ENCODE measurements at places on chromosomes 5 and 9.

DNA sequence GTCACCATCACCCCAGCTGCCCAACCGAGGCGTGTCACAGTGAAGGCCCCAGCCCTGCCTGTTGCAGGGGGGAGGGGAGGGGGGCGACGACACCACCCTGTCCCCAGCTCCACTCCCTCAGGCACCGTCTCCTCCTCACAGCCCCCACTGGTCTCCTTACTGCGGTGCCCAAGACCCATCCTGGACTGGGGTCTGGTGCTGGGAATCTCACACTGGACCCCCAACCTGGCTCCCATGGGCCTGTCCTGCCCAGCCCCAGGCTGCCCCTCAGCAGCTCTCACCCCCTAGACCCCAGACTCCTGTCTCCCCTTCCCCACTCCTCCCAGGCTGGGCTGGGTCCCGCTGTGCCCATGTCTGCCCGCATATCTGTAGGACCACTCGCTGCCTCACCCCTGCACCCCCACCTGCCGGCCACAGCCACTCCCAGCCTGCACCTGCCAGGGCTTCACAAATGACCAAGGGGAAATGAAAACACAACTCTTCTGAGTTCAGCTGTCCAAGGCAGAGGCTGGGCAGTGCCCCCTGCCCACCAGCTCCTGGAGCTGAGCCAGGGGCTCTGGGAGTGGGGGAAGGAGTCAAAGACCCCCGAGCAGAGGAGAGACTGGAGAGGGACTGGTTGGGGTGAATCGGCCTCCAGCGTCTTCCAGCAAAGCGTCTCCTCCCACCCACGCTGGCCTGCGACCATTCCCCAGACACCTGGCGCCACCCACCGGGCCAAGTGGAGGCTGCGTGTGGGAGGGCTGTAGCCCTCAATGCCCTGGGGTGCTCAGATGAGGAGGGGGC, 32.6 kb upstream of the EGFL7 start:
- DNase-seq: peak; percentile 63

DNA sequence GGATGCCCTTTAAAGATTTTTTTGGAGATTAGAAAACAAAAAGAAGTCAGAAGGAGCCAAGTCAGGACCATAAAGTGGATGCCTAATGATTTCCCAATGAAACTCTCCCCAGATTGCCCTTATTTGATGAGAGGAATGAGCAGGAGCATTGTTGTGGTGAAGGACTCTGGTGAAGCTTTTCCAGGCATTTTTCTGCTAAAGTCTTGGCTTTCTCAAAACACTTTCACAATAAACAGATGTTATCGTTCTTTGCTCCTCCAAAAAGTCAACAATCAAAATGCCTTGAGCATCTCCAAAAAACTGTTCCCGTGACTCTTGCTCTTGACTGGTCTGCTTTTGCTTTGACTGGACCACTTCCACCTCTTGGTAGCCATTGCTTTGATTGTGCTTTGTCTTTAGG, 121.8 kb downstream of the CAAP1 start:
- DNase-seq: no peak

- DNase-seq: no peak
Observed at GRCh38 chr5:159442206-159442850, 112.0 kb upstream of the IL12B start.

DNA sequence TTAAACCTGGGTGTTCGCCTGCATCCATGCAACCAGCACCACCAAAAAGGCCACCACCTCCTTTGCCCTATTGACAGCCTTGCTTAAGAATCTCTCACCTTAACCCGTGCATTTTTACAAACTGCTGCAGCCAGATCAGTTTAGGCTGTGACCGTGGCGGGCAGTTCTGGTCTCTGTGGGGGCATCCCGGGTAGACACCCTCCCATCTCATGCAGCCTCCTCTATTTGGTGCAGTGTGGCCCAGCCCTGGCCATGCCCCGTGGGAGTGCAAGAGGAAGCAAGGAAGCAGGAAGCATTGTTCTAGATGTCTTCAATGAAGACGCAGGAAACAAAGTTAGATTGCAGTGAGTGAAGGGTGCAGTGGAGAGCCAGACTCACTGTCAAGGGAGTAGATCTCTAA, 108.8 kb upstream of the MVB12B start:
- no peak for DNase-seq

- no peak for DNase-seq
Observed at GRCh38 chr5:36575361-36575781, 31.0 kb upstream of the SLC1A3 start.

DNA sequence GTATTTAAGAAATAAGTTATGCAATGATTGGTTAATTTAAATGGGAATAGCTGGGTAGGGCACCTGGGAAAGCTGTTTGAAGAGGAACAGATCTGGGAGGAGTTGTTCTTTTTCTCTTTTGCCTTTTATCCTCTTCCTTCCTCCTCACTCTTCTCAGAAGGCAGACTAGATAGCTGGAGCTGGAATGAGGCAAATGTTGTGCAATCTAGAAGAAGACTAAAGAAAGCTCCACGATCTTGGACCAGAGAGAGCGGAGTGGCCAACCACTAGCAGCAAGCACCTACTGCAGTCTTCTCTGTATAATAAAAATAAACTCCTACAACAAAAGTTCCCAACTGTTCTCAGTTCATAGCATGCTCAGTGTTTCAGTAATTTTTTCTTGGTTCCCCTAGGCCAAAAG, 19.3 kb downstream of the GLIS3 start:
- no peak for DNase-seq

DNA sequence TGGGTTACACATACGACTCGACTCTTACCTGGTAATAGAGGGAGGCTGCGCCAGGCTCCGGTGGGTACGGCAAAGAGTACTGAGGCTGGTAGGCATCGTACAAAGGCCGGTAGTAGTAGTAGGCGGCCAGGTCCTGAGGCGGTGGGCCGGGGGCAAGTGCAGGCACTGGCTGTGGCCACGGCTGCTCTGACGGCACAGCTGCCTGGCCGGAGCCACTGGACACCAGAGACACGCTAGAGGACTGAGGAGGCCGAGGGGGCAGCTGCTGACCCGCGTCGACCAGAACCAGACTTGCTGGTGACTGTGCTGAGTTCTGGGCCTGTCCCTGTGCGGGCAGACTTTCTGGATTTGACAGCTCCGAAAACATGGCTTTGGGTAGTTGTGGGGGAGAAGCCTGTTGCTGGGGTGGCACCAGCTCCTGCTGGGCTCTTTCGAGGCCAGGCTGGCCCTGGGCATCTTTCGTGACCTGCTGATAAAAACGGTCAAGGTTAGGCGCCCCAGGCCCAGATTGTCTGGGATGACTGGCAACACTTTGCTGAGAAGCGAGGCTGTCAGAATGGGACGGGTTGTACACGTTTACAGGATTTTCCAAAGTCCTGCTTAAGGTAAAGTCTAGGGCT, 8.7 kb downstream of the SEC16A start:
- no peak for DNase-seq

GRCh38 chr9:36040271-36040925, 3.7 kb downstream of the RECK start:
- DNase-seq: no peak

GRCh38 chr5:57889558-57889957, 406.9 kb upstream of the ACTBL2 start:
- DNase-seq: no peak

DNA sequence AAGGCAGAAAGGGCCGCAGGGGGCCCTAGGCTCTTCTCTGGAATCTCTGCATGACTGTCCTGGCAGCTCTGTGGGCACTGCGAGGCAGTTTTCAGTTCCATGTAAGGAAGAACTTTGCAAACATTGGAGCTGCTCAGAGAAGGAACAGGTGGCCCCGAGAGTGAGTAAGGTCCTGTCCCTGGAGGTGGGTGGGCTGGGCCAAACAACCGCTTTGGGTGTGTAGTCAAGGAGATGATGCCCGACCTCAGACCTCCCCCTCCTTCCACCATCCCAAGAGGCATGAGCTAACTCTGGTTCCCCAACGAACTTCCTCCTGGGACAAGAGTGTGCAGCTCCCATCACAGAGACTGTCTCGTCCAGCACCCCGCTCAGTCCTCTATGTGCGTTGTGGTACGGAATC, 20.5 kb downstream of the CSF1R start:
- no peak for DNase-seq

DNA sequence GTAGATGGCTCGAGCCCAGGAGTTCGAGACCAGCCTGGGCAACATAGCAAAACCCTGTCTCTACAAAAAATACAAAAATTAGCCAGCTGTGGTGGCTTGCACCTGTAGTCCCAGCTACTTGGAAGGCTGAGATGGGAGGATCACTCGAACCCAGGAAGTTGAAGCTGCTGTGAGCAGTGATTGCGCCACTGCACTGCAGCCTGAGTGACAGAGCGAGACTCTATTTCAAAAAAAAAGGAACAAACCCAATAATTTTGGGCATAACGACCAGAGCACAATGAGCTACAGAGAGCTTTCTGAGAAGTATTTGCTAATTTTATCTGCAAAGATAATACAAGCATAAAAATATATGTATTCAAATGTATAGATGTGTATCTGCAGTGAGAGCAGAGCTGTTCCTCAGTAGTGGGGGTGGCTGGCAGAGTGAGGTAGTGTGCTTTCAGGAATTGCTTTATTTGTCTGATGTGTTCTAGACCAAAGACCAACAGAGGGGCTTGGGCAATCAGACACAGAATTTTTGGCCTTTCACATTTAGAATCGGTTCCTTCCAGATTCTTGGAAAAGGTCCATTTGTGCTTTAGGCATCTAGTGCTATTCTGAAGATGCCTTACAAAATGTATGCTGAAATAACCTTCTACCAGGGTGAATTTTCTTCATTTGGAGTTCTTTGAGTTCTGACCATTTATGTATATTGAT, 5.2 kb downstream of the DOCK8 start:
- no peak for DNase-seq

- no peak for DNase-seq
Observed at GRCh38 chr9:74858751-74859414, 28.8 kb downstream of the TRPM6 start.

- no peak for DNase-seq
Observed at GRCh38 chr9:131284856-131285255, 4.7 kb upstream of the PLPP7 start.

GRCh38 chr9:127178686-127179632, 56.5 kb upstream of the ANGPTL2 start:
- no peak for DNase-seq

GRCh38 chr5:175789670-175790069, 81.7 kb upstream of the CPLX2 start:
- no peak for DNase-seq

DNA sequence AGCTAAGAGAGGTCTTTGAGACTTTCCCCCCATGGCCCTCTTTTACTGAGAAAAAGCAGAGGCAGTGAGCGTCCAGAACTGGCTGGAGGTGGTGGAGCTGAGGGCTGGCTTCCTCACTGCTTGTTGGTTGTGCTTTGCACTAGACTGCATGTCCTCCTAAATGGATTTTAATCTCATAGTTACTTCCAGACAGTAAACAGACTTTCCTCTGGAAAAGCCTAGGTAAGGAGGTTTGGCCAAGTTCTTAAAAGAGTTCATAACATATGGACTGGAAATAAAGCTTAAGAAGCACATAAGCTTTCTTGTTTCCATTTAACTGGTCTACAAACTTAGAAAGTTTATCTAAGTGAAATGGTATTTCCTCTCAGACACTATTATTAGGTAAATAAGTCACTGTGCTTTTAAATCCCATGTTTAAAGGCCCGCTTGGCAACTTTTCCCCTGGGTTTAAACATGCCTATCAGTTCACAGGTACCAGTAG, 2.0 kb downstream of the ASPN start:
- DNase-seq: no peak

DNA sequence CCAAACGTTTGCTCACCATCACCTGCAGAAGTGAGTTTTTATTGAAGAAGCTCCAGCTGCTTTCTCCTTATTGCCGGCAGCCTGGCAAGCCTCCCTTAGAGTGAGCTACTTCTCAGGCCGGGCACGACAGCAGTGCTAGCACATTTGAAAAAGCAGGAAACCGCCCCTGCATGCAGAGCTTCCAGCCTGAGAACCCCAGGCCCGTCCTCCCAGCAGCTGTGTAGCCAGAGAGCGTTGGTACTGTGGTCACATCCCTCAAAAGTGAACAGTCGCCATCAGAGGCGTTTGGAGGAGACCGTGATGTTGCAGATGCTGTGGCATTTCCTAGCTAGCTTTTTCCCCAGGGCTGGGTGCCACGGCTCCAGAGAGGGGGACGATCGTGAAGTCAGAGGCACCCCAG, 23.5 kb downstream of the SLC25A25 start:
- DNase-seq: no peak

- no peak for DNase-seq
Observed at GRCh38 chr5:17094830-17095229, 122.6 kb upstream of the BASP1 start.

- DNase-seq: no peak
Observed at GRCh38 chr5:16866273-16866672, 69.8 kb downstream of the MYO10 start.

GRCh38 chr9:6827439-6828145, 69.8 kb downstream of the KDM4C start:
- peak; percentile 79 for DNase-seq

- DNase-seq: peak; percentile 79
Observed at GRCh38 chr5:108749128-108749861, 1.6 kb downstream of the FER start.

- DNase-seq: no peak
Observed at GRCh38 chr9:34451135-34451534, 7.2 kb downstream of the FAM219A start.

DNA sequence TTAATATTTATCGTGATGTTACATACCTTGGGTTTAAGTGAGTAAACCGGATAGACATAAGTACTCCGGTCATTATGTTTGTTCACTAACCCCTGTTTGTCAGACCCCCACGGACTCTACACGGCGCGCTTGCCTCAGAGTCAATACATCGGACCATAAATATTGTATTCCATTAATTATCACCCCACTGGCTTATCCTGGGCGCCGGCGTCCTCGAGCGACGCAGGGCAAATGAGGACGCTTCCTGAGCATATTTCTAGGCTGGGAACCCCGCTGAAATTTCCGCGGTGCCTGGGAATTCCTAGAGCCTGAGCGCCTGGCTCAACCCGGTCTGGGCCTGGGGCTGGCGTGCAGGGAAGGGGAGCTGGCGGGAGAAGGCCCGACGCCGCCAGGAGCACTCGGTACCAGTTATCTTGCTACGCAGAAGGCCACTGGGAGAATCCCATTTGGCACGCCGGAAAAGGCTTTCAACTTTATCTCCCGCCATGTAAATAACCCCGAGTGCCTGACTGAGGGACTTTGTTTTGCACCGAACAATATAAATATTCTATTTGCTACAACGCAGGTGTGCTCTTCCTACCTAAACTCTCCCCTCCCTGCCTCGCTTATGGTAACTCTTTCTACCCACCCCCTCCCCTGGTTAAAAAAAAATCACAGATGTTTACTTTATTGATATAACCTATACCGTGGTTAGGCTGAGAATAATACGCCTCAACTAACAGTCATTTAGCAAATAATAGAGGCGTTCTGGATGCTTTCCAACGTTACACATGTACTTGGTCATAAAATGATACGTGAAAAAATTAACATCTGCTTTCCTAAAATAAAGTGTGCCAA, 19.4 kb downstream of the NR2F1 start:
- no peak for DNase-seq

- no peak for DNase-seq
Observed at GRCh38 chr5:122173474-122174415, 44.4 kb downstream of the ZNF474 start.

- peak; percentile 55 for DNase-seq
Observed at GRCh38 chr5:110625376-110625999, 101.0 kb downstream of the TMEM232 start.

DNA sequence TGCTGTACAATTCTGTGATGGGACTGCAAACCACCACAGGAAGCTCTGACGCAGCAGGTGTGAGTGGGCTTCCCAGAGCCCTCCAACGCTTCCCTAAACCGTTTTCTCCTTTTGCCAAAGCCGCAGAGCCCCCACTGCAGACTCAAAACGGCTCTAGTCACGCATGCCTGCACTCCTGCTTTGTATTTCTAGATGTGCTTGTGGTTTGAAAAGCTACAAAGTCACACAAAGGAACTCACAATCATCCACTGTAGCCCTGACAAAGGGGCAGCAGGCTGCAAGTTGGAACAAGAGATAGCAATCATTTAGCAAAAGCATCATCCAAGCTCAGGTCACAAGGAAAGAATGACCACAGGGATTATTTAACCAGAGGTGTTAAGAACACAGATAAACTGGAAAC, 79.3 kb downstream of the PTPN3 start:
- DNase-seq: no peak

Measured in NAMALWA (cell line).